ENCODE measurements at places on chromosomes 6 and 20.

GRCh38 chr6:20409427-20409971 is 7.8 kb downstream of the E2F3 start:
- no peak for DNase-seq

GRCh38 chr6:150273457-150274309 is 95.1 kb upstream of the IYD start:
- DNase-seq: no peak

- DNase-seq: no peak
These were observed 19.8 kb downstream of the ABCF1 start for GRCh38 chr6:30591008-30591407.

DNA sequence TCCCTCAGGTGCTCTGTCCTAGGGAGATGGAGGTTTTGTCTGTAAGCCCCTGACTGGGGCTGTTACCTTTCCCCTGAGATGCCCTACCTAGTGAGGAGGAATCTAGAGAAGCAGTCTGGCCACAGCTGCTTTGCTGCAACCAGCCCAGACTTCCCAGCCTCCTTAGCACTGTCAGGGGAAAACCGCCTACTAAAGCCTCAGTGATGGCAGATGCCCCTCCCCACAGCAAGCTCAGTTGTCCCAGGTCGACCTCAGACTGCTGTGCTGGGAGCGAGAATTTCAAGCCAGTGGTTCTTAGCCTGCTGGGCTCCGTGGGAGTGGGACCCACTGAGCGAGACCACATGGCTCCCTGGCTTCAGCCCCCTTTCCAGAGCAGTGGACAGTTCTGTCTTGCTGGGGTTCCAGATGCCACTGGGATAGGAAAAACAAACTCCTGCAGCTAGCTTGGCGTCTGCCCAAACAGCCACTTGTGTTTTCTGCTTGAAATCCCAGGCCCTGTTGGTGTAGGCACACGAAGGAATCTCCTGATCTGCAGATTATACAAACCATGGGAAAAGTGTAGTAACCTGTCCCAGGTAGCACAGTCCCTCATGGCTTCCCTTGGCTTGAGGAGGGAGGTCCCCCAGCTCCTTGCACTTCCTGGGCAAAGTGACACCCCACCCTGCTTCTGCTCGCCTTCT is 146.4 kb upstream of the PROKR2 start:
- DNase-seq: no peak

DNA sequence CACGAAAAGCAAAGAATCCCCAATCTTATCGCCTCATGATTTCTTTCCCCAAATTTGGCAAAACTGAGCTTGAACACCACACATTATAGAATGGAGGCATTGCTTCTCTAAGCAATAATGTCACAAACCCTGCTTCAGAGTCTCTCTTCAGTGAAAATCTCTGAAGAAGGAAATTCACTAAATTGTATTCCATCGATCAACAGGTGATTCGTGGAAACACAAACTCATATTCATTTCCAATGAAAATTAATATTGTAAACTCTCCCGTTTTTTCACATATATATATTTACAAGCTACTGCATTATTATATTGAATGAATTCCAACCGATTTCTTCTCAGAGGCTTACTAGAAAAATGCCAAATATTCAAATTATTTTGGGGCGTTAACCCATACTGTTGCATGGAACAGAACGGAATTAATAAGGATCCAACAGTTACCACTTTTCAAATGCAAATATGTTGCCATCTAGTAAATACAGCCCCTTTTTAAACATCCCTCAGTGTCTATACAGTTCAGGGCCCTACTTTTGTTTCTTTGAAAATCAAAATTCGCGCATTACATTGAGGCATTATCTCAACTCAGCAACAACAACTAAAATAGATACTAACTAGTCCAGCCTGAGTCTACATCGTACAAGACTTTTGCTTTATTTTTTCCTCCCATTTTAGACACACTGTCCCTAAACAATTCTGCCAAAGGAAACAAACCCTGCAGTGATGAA is 1.3 kb downstream of the KIF13A start:
- no peak for DNase-seq

GRCh38 chr20:46831633-46832011 is 63.0 kb upstream of the EYA2 start:
- DNase-seq: no peak

DNA sequence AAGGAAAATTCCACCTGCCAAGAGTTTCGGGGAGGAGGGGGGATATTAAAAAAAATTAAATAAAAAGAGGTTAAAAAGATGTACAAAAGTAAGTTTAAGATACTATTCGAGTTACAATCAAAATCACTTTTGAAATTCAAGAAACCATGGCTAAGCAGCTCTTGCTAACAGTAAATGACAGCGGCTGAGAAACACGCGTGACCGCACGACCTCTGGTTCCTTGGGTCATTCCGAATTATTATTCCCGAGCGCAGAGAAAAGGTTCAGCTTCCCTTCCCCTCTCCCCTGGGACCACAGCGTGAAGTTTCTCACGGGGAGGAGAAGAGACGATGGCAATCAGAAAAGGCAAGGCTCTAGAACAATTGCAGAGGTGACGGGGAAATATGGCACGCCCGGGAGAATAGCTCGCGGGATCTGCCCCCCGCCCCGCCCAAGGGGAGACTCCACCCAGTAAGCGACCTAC is 496 bp downstream of the TMEM242 start:
- peak; percentile 76 for DNase-seq

DNA sequence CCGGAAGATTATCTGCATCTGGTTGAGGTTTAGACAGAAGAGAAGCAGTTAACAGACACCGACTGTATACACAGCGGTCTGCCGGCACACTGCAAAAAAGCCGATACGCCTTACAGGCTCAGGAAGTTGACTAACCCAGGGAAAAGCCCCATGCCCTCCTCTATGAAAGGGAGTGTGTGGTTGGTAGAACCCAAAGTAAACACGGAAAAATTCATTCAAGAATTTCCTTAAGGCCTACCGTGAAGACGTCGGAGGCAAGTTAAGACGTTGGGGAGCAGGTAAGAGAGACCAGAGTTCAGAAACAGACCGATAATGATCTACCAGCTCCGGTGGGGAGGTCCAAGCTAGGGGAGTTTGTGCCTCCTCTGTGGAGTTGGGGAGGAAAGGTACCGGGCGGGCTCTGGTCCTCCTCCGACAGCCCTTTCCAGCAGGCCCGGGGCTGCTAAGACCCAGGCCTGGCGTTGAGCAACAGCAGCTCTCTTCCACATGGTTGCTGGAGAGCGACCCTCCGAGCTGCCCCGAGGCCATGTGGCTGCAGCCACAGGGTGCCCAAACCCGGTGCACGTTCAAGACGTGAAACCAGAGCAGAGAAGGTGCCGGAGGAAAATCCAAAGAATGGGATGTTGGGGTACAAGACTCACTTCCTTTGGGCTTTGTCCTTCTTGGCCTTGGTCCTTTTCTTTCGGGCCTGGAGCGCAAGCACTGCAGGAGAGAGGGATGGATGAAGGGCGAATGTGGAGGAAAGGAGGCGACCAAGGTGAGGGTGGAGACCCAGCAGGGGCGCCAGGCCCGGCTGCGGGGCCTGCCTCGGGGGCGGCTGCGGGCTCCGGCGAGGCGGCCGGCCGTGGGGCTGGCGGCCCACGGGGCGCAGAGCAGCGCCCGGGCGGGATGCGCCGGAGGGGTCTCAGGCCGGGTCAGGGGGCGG is 809 bp downstream of the SRPK1 start:
- DNase-seq: peak; percentile 53

GRCh38 chr20:36249450-36249849 is 13.2 kb downstream of the AAR2 start:
- no peak for DNase-seq
